ENCODE measurements at places on chromosomes 7 and 10.

DNA sequence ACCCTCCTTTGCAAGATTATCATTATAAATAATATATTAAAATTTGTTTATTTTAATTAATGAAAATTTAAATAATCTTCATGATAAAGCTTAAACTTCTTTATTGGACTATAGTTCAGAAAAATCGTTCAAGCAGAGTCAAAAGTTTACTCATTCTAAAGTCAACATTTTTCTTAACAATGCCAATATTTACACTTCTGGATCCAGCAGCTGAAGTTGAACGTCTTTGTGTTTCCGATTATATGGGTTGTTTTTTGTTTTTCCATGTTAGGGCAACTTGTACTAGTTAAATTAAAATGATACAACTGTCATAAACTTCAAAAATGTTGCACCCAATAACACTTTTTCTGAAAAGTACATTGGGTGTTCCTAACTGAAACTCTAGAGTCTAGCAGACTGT is 43.8 kb downstream of the GRB10 start:
- no peak for DNase-seq

DNA sequence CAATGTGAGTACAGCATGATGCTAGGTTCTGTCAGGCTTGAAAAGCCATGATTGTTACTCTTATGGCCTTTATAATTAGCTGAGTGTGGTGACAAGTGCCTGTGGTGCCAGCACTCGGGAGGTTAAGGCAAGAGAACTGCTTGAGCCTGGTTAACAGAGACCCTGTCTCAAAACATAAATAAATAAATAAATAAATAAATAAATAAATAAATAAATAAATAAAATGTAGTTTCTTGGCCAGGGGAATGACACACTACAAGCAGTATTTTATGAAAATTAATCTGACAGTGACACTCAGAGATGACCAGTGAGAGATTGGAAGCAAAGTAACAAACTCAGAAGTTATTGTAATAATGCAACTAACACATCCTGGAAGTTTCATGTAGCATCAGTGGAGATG is 2.3 kb upstream of the MORN4 start:
- DNase-seq = no peak

- DNase-seq = no peak
Measured at GRCh38 chr10:63819753-63820329, 298.6 kb downstream of the REEP3 start.

DNA sequence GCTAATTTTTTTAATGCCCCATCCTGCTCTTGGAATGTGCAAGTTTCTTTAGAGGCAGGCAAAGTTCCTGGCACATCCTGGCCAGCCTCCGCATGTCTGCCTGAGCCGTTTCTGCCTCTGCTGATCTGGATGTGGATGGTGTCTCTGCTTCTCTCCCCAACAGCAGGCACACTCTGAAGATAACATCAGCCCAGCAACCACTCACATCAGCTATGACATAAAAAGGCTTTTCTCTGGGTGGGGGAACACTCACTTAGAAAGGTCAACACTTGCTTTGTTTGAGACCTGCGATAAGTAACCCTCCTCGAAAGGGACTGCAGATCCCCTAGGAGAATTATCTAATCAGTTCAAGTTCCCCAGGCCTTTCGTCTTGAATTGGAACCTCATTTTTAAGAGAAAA is 142.9 kb downstream of the FGFR2 start:
- DNase-seq = no peak
